ENCODE measurements at places on chromosomes 3 and 15.

DNA sequence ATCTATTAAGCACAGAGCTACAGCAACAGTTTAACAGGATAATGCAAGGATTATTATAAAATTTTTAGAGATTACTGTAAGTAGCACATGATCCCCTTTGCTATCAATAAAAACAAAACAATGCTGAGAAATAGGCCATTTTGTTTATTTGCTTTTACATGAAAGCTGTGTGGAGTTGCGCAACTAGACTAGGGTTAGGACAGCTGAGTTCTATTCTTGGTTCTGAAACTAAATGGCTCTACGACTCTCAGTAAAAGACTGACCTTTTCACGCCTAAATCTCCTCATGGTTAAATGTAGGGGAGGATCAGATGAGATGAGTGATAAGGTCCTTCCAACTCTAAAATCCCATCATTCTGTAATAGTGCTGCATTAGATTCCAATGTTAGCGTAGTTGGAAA is 25.0 kb downstream of the KCNMB2 start:
- no peaks in the 10 kb centered on the region for H3K4me1 ChIP-seq
- H3K27ac ChIP-seq, result no peak overlapping the region
- H3K27me3 ChIP-seq, result no peaks in the 10 kb centered on the region
- H3K4me3 ChIP-seq, result no peak overlapping the region
- H3K36me3 ChIP-seq, result no peaks in the 10 kb centered on the region

- H3K36me3 ChIP-seq, result no peaks in the 10 kb centered on the region
- no peak for DNase-seq
- peaks cover 13% of the 10 kb centered on the region for H3K4me1 ChIP-seq
- no peaks in the 10 kb centered on the region for H3K27me3 ChIP-seq
- H3K27ac ChIP-seq, result no peak overlapping the region
Measured at GRCh38 chr15:29270976-29271375, 1.4 kb upstream of the NSMCE3 start.

- no peaks in the 10 kb centered on the region for H3K4me1 ChIP-seq
- no peaks in the 10 kb centered on the region for H3K27me3 ChIP-seq
- DNase-seq, result no peak
- no peak overlapping the region for H3K4me3 ChIP-seq
- H3K36me3 ChIP-seq, result no peaks in the 10 kb centered on the region
Measured at GRCh38 chr3:77577264-77577663, 537.4 kb downstream of the ROBO2 start.

- H3K27ac ChIP-seq, result peak overlapping the region; percentile 70
- no peak for DNase-seq
- H3K4me1 ChIP-seq, result peaks cover 24% of the 10 kb centered on the region
- H3K27me3 ChIP-seq, result no peaks in the 10 kb centered on the region
- H3K36me3 ChIP-seq, result no peaks in the 10 kb centered on the region
- H3K4me3 ChIP-seq, result peak overlapping the region; percentile 74
Measured at GRCh38 chr3:195908694-195909581, 587 bp upstream of the TNK2 start.

DNA sequence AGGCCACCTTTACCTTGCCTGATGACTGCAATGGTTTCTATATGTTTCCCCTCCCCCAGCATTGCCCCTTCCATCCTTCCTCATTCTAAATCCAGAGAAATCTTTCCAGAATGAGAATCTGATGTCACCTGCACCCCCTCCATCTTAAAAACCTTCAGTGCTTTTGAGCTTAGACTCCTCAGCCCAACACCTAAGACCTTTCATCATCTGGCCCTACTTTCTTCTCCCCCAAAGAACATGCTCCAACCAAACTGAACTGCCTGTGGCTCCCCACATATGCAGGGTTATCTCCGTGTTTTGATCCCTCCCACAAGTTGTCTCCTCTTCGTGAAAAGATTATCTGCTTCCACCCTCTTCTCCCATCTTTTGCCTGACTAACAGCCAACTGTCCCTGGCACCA is 27.3 kb downstream of the RFTN1 start:
- H3K27me3 ChIP-seq, result no peaks in the 10 kb centered on the region
- H3K4me1 ChIP-seq, result no peaks in the 10 kb centered on the region
- H3K36me3 ChIP-seq, result no peaks in the 10 kb centered on the region
- DNase-seq, result no peak
- no peak overlapping the region for H3K4me3 ChIP-seq

GRCh38 chr3:194103983-194104751 is 31.8 kb upstream of the HES1 start:
- no peaks in the 10 kb centered on the region for H3K27me3 ChIP-seq
- no peak overlapping the region for H3K4me3 ChIP-seq
- H3K27ac ChIP-seq, result no peak overlapping the region
- DNase-seq, result no peak
- no peaks in the 10 kb centered on the region for H3K36me3 ChIP-seq

DNA sequence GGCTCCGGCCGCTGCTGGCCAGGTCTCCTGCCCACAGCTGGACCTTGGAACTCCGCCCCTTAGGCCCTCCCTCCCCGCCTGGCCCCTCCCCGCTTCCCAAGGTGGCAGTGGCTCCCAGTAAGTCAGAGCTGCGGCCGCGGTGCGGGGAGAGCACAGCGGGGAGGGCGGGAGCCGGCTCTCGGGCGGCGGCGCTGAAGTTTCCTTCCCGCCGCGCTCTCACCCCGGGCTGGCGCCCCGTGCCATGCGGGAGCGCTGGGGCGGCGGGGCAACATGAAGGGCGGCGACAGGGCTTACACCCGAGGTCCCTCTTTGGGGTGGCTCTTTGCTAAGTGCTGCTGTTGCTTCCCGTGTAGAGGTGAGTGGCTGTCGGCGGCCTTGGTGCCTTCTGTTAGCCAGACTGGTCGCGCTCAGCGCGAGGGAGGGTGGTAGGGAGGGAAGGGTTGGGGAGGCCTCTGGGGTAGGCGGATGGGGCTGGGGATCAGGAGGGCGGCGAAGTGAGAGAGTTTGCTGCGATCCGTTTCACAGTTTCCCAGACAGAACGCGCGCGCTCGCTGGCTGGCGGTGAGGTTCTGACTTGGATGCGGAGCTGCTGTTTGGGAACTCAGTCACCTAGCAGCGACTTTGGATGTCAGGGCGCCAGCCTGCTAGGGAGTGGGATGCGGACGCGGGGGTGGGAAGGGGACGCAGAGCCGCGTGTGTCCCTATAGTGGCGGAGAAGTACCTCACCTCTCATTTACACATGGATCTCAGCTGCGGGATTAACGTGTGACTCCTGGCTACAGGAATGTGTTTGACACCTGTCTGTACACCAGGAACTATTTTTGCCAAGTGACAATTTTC is 145.5 kb upstream of the UMPS start:
- H3K27ac ChIP-seq, result no peak overlapping the region
- peaks cover 30% of the 10 kb centered on the region for H3K27me3 ChIP-seq
- peak overlapping the region; percentile 34 for H3K4me3 ChIP-seq

GRCh38 chr15:74124759-74125158 is 5.6 kb upstream of the ISLR2 start:
- H3K36me3 ChIP-seq, result no peaks in the 10 kb centered on the region
- H3K4me3 ChIP-seq, result no peak overlapping the region
- no peak overlapping the region for H3K27ac ChIP-seq
- peaks cover 27% of the 10 kb centered on the region for H3K4me1 ChIP-seq
- peaks cover 74% of the 10 kb centered on the region for H3K27me3 ChIP-seq

DNA sequence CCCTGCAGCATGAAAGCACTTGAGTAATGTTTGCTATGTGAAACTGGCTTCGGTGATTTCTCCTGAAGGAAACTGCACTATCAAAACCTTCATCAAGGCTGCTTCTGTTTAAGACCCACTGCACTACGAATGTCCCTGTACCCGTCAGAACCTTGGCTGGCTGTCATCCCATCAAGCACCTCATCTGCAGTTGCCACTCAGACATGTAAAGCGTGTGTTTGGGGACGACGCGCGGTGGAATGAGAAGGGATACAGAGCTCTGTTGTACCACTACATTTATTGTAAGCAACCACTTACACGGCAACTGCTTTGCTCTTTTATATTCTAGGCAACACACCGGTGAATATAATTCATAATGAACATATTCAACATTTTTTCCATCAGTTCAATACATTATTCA is 147.6 kb downstream of the TIGIT start:
- H3K27me3 ChIP-seq, result no peaks in the 10 kb centered on the region
- H3K4me1 ChIP-seq, result no peaks in the 10 kb centered on the region
- H3K4me3 ChIP-seq, result no peak overlapping the region

DNA sequence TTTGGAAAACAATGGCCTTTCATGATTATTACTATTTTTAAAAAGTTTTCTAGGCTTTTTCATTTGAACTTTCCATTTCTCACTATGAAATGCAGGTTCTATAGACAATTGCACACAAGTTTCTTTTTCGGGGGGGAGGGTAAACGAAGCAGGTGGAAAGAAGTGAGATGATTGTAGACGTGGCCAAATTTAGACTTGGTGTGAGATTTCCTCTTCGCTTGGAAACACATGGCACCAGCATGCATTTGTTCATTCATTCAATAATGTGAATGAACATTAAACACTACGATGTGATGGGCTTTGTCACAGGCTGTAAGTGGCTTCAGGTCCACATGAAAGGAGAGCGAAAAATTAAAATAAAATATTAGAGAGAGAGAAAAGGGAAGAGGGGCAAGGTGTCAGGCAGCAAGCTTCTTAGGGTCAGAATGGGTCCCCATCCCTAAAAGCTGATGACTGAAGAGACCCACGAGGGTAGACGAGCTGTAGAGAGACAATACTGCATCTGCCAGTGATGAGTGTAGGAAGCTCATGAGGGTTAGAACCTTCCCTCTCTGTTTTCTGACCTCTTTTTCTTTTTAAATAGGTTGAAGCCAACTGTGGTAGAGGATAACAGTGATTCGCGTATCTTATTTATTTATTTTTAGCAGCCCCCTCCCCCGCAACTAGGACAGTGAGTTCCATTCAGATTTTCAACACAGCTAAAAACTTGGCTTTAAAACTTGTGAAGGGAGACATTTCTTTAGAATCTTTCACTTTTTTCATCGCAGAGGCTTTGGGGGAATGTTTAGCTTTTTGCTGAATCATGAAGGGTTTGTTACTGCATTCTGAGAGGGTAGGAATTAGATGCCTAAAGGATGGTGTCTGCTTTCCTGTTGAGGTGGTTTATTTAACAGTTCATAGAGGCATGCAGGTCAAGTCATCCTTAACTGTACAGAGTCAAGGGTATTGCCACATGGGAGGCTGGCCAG is 36.2 kb downstream of the GAP43 start:
- peaks cover 6% of the 10 kb centered on the region for H3K4me1 ChIP-seq
- no peaks in the 10 kb centered on the region for H3K36me3 ChIP-seq
- H3K27me3 ChIP-seq, result no peaks in the 10 kb centered on the region
- peak overlapping the region; percentile 96 for H3K27ac ChIP-seq
- H3K4me3 ChIP-seq, result peak overlapping the region; percentile 59
- DNase-seq, result no peak

DNA sequence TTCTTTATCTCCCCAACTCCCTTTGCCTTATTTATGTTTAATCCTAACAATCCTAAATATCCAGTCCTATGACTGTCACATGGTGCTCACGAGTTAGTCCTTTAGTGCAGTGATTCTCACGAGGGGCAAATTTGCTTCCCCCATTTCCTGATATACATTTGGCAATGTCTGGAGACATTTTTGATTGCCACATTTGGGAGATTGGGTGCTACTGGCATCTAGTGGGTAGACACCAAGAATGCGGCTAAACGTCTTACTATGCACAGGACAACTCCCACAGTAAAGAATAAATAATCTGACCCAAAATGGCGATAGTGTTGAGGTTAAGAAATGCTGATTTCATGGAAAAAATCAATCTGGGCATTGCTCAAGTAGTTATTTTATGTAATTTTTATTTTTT is 466.5 kb downstream of the ROBO2 start:
- H3K27me3 ChIP-seq, result no peaks in the 10 kb centered on the region
- H3K27ac ChIP-seq, result no peak overlapping the region
- no peak for DNase-seq
- no peaks in the 10 kb centered on the region for H3K36me3 ChIP-seq
- H3K4me3 ChIP-seq, result no peak overlapping the region
- no peaks in the 10 kb centered on the region for H3K4me1 ChIP-seq

- no peaks in the 10 kb centered on the region for H3K36me3 ChIP-seq
- H3K4me1 ChIP-seq, result peaks cover 44% of the 10 kb centered on the region
- no peak overlapping the region for H3K4me3 ChIP-seq
- H3K27ac ChIP-seq, result no peak overlapping the region
- no peak for DNase-seq
Measured at GRCh38 chr15:78878356-78878755, 5.7 kb downstream of the MORF4L1 start.

- DNase-seq, result no peak
- H3K27ac ChIP-seq, result no peak overlapping the region
- H3K36me3 ChIP-seq, result no peaks in the 10 kb centered on the region
Measured at GRCh38 chr3:121274411-121274810, 271.4 kb downstream of the POLQ start.

DNA sequence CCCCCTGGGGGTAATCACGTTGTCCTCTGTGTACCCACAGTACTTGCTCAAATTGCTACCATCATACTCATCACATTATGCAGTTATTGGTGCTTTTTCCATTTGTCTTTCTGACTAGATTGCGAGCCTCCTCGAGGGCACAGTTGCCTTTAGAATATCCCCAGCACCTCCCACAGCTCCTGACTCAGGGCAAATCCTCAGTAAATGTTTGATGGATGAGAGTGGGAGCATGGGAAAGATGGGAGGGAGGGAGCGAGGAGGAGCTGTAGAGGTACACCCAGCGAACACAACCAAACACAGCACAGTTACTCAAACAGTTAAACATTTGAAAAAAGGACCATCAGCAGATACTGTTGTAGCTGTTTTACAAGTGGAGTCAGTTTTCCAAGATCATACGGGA is 27.9 kb downstream of the SIDT1 start:
- no peak overlapping the region for H3K4me3 ChIP-seq
- no peak overlapping the region for H3K27ac ChIP-seq
- no peak for DNase-seq
- no peaks in the 10 kb centered on the region for H3K36me3 ChIP-seq
- no peaks in the 10 kb centered on the region for H3K4me1 ChIP-seq

DNA sequence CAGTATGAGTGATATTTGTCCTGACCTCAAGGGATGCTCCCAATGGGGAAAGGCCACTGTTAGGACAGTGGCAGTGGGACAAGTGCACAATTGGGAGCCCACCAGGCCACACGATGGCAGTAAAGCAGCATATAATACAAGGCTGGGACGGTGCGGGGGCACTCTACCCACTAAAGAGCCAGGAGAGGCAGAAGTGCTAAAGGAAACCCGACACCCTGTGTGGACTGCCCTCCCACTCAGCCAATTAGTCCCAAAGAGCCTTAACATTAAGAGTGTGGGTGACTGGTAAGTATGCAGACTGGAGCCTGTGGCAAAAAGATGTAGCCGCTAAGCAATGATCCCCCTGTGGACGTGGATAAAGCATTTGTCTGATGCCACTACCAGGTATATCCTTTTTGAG is 8.2 kb upstream of the ZNF589 start:
- H3K27me3 ChIP-seq, result no peaks in the 10 kb centered on the region
- DNase-seq, result peak; percentile 82
- H3K4me3 ChIP-seq, result no peak overlapping the region

- H3K4me1 ChIP-seq, result no peaks in the 10 kb centered on the region
- H3K27me3 ChIP-seq, result no peaks in the 10 kb centered on the region
- DNase-seq, result no peak
- H3K4me3 ChIP-seq, result no peak overlapping the region
- no peaks in the 10 kb centered on the region for H3K36me3 ChIP-seq
Measured at GRCh38 chr3:73658227-73658626, 33.5 kb upstream of the PDZRN3 start.

All from tibial nerve (tissue), 4 donors.